Astrocyte (in vitro differentiated cells and primary cell): ENCODE measurements at places on chromosomes 2 and 18.

- DNase-seq: no peak
Measured at GRCh38 chr2:58900246-58901027, 659.3 kb upstream of the FANCL start.

GRCh38 chr2:196670342-196670741, 30.8 kb downstream of the CCDC150 start:
- no peak for DNase-seq

DNA sequence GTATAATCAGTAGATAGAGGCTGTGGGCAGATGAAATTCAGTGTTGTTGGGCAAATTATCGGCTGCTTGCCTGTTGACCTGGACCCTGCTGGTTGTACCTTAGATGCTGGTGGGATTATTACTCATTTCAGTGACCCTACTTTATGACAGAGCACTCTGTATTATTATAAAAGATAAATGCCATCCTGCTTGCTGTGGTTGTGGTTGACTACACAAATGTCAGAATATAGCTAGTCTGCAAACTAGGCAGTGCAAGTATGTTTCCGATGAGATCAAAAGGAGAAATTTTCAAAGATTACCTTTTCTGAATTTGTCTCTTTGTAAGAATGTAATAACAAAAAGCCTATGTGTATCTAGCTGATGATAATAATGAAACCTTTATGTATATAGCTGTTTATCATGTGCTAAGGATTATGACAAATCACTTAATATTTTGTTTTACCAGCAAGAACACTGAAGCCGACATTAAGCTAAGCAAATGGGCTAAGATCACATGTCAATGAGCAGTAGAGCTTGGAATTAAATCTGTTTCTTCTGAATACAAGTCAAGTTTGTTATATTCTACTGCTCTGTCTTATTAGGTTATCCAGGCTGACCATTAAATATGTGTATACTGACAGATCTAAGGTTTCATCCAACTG, 219.2 kb downstream of the CAMKMT start:
- no peak for DNase-seq

GRCh38 chr18:77658751-77659448, 409.3 kb downstream of the GALR1 start:
- no peak for DNase-seq

GRCh38 chr2:18312818-18313217, 247.6 kb downstream of the RDH14 start:
- DNase-seq: no peak

GRCh38 chr2:558879-559278, 118.3 kb downstream of the TMEM18 start:
- DNase-seq: no peak

GRCh38 chr2:37744010-37744409, 72.6 kb upstream of the CDC42EP3 start:
- no peak for DNase-seq

DNA sequence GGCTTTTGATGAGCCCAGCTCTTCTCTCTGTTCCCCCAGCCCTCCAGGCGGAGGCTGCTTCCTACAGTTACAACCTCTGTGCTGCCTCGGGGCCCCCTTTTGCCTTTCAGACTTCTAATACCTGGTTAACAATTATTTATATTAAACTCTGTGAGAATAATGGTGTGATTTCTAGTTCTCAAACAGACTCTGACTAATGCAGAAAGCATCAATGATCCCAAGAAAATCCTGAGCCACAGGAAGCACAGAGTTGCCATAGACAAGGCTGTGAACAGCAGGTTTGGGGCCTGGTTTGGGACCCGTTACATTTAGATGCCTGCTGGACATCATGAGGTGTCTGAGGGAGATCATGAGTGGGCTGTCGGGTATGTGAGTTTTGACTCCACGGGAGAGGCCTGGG, 37.4 kb upstream of the MYO3B start:
- DNase-seq: no peak

GRCh38 chr2:88709181-88709631, 17.7 kb downstream of the RPIA start:
- peak; percentile 4 for DNase-seq

- no peak for DNase-seq
Measured at GRCh38 chr2:160731856-160732255, 238.2 kb upstream of the RBMS1 start.

GRCh38 chr2:23449413-23449812, 64.4 kb downstream of the KLHL29 start:
- DNase-seq: no peak
